ENCODE measurements at places on chromosomes 6 and 20.

DNA sequence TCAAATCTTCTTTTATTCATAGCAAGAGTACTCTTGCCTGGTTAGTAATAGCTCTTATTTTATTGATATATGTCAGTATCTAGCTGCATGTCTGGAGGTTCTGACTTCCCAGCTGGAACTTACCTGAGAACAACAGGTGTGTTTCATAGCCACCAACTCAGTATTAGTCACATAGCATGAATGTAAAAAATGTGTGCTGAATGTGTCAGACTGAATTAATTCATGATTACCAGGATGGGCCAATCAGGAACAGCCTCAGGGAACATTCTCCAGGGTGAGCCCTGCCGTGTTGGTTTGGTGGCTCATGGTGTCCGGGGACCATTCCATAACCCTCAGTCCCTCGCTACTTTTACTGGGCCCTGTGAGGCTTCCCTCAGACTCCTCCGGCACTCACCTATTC lies 99.7 kb downstream of the TULP4 start:
- no peak for DNase-seq

DNA sequence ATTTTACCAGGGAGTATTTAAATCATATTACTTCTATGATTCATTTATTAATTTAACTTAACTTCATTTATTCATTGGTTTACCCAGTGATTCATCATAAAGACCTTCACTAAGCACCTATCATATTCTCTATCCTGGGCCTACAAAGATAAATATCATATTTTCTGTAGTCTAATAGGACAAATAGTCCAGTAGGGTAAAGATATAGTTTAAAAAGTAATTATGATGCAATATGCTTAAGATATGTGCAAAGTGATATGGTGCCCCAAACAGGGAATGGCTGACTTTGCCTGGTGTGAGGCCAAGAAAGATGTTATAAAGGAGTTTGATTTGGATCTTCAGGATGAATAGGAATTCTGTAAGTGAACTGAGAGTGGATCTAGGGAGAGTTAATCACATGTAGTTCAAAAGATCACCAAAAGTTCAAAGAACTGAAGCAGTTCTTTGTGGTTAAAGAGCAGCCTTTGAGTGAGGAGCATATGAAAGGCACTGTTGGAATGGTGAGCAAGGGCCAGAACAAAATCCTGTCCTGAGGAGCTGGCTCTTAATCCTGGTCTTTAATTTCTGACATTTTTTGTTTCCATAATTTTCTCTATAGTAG lies 45.5 kb downstream of the MLIP start:
- DNase-seq: no peak

DNA sequence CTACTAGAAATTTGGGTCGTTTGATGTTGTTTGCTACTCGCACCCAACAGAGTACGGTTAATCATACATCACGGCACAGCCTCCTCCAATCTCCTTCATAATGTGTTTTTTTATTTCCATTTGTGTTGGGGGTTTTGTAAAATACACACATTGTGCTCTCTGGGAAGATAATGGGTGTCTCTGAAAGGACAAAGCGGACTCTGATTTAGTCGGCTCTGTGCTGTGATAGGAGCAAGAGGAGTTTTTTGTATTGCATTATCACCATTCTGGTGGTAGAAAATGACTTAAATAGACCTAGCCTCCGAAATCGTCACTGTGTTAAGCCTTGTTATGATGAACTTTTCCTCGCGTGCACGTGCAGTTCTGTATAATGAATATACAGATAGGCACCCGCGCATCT lies 196.3 kb downstream of the CDH4 start:
- no peak for DNase-seq

DNA sequence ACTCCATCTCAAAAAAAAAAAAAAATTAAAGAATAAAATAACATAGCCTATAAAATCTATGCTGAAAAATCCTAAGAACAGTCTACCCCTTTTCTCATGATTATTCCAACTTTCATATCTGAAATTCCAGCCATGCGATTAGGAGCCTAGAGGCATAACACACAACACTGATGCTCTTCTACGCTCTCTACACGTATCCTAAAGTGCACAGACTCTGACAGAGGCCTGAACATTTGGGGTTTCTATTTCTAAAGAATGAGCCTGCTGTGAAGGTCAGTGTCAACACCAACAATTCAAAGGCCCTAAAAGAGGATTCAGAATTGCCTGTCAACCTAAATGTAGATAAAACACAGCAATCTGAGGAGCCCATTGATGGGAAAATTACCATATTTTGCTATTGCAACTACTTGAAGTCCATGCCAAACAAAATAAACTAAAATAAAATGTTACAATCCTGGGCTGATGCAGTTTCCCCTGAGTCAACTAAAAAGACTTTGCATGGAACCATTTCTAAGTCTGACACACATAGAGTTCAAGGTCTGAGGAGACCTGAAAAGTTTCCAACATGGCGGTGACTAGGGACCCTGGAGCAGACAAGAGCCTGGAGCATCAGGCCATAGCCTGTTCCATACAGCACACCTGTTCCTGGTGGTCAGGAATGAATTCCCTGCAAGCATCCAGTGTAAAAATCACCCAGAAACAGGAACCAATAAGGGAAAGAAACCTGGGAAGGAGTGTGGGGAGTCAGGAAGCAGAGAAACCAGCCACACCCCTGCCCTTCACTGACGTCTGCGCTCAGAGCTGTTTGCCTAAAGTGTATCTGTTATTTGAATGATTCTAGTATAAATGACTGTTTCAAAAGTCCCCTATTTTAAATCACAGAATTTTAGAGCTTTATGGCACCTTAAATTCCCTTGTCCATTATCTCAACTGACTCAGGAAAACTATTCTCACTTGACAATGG lies 11.8 kb downstream of the NINL start:
- DNase-seq: no peak

- DNase-seq: no peak
Measured at GRCh38 chr6:170042596-170043118, 248.2 kb downstream of the DLL1 start.

GRCh38 chr6:122026582-122027369 lies 372.7 kb upstream of the HSF2 start:
- DNase-seq: no peak

DNA sequence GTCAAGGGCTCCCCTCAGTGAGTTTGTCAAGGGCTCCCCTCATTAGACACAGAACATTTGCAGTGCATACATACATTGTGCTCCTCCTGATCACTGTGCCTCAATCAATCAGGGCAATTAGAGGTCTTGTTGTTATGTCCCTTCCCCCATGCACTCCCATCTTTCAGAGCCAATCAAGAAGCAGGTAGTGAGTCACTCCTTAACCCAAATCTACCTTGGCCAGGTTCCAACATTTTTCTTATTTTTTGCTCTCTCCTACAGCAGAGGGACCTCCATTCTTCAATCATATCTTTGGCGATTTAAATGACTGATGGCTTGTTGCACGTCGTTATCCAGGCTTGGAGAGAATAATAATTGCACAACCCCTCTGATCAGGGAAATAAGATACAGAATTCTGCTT lies 409.9 kb upstream of the SPTLC3 start:
- no peak for DNase-seq

GRCh38 chr6:107670792-107671199 lies 153.3 kb downstream of the SCML4 start:
- peak; percentile 25 for DNase-seq

GRCh38 chr20:19974630-19975435 lies 42.3 kb upstream of the NAA20 start:
- peak; percentile 84 for DNase-seq

- DNase-seq: no peak
Measured at GRCh38 chr20:61845233-61845671, 220.4 kb downstream of the TAF4 start.

DNA sequence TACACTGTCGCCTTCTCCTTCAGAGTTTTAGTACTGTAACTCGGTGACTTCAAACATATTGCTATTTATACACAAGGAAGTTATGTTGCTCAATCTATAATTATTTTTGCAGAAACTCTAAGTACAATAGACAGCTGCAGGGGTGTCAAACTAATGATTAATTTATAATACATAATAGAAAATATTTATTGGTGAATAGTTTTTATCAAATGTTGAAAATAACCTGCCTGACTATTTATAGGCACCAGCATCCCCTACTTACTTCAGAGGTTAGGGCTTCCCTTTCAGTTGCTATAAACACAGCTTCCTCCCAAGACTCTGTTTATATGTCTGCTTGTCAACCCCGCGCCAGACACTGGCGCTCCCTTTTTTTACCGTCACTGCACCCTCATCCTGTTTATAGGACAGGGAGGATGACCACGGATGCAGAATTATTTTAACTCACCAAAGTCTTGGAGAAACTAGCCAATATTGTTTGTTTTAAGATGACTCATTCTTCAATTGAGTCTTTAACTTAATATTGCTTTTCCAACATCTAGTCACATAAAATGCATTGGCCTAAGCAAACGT lies 225.0 kb downstream of the ALDH8A1 start:
- no peak for DNase-seq

DNA sequence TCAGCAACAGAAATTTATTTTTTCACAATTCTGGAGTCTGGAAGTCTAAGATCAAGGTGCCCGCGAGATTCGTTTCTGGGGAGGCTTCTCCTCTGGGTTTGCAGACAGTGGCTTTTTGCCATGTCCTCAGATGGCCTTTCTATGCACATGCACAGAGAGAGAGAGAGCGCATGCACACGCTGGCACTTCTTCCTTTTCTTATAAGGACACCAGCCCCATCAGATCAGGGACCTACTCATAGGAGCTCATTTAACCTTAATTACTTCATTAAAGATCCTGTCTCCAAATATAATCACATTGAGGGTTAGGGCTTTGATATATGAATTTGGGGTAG lies 260.7 kb upstream of the PLCB4 start:
- DNase-seq: no peak

DNA sequence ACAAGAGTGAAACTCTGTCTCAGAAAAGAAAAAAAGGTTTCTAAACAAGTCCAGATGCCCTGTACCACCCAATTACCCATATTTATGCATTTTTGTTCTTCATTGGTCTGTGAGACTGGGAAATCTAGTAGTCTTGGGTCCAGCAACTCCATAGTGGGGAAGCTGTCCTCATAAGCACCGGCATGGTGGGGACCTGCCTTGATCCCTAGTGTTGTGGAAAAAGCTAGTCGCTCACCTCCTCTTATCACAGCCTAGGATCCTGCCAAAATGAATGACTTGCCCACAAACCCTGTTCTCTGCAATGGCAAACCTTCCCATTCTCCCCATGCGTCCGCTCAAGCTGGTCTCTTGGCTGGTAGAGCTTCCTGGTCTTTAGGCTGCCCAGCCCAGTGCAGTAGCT lies 38.3 kb upstream of the GABRR1 start:
- no peak for DNase-seq

DNA sequence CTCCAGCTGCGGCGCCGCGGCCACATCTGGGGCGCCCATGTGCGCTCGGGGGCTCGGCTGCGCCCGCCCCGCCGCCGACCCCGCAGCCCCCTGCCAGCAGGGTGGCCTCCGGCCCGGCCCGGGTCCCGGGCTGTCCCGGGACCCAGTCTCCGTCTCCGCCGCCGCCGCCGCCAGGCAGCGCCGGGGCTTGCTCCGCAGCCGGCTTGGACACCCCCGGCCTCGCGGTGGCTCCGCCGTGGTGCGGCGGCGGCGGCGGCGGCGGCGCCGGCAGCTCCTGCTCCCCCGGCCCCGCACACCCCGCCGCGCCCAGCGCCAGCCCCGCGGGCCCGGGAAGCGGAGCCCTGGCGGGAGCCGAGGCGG lies 219 bp downstream of the ISM1 start:
- DNase-seq: no peak

DNA sequence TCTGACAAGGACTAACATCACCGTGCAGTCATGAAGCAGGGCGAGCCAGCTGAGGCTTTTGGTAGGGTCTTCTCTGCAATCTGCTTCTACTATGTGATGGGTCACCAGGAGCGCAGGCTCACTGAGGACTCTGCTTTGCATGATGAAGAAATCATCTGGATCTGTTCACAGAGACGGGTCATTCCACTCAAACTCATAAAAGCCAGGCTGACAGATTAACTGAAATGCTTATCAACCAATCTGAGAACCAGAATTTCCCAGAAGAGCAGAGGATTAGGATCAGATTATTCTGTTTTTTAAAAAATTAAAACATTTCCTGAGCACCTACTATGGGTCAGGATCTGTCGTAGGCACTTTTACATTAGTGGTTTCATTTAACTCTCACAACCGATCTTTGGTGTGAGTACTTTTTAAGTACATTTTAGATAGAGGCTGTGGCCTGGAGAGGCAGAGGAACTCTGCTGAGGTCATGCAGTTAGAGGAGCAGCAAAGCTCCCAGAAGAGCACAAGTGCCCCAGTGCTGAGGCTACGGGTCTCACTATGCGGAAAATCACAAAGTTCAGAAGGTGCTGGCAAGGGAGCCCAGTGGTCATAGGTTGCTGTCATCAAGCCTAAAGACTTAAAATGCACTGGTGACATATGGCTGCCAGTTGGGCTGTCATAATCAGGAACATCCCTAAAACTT lies 109.1 kb downstream of the BACH2 start:
- DNase-seq: no peak

GRCh38 chr20:51389543-51390264 lies 152.8 kb downstream of the NFATC2 start:
- DNase-seq: no peak

DNA sequence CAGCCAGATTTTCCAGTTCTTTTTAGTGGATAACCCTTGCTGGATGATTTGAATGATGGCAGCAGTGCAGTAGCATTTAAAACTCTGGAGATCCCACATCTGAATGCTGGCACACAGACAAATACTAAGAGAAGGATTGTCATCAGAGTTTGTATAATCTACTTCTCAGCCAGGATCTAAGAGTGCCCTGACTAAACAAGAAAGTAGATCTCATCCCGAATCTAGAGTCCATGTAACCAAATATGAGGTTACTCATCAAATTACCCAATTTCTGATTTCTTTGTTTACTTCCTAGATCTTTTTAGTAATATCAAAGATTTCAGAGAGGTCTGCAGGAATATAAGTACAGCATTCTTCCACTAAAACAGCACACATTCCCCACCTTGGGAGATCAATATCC lies 7.8 kb downstream of the TMC2 start:
- no peak for DNase-seq
